ENCODE measurements at places on chromosomes 4 and X.

DNA sequence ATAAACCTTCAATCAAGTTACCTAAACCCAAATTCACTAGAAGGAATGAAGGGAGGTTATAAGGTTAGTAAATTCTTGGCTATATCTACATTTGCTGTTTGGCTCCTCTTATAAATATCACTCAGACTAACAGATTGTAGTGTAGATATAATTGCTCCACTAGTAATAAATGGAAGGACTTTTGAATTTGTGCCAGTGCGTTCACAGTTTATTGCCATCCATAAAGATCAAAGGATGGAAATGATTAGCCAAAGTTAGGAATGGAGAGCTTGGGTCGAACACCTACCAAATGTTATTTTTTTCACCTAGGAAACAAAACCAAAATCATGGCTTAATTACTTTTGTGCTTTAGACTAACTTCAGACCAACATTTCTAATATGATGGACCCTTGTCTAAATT, 9.2 kb downstream of the DTHD1 start:
- DNase-seq: no peak

DNA sequence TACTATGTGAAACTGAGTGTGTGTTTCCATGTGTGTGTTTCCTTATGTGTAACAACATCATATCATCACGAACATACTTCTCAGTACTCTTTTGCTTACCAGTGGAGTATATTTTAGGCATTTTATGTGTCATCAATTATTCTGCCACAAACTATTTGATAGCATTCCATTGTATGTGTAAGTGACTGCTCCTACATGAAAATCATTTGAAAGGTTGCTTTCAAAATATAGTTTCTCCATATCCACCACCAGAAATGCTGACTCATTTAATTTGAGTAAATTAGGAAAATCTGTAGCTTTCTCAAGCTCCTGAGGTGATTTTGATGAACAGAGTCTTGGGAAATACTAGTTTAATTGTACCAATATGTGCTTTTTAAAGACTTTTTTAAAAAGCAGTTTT, 376.2 kb downstream of the PCDH18 start:
- DNase-seq: no peak

- DNase-seq: no peak
Observed at GRCh38 chr4:10090467-10091250, 25.9 kb downstream of the WDR1 start.

- DNase-seq: peak; percentile 83
Observed at GRCh38 chrX:99242001-99242400, 1168.1 kb downstream of the PCDH19 start.

DNA sequence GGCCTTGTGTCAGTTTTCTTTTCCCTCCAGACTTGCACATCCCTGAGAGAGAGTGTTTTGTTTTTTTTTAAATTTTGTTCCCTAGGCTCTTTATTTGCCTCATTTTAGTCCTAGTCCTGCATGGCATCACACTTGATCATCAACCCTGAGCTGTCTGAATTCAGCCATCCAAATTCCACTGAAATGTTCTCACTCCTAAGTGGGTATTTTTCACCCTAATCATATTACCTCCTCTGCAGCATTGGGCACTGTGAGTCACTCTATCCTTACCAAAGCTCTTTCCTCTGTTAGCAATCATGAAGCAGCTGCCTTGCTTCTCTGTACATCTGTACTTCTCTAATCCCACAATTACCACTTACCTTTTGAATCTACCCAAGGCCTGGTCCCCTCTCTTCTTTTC, 356.6 kb upstream of the MAGEB2 start:
- DNase-seq: no peak

- DNase-seq: no peak
Observed at GRCh38 chrX:10393241-10393640, 227.1 kb downstream of the MID1 start.

DNA sequence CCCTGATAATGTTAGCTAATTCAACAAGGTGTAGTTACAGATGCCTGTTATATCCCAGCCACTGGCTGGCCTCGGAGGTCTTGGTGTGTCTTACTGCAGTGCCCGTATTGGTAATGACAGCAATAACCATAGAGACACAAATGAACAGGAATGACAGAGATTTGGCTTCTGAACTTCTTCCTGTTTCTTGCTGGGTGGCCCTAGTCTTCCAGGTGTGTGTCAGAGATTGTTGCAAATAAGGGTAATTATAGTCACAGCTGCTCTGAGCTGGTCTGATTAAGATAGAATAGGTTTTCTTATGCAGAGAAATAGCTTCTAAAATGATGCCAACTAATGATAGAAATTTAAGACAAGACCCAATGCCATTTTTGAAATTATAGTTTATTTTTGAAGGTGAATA, 64.1 kb upstream of the MAD2L1 start:
- DNase-seq: no peak

Measured in islet precursor cell (in vitro differentiated cells).